ENCODE measurements at places on chromosomes 12 and 14.
A peak's percentile ranks its signal among the peaks of the same experiment; 100 is the strongest.

- peak; percentile 83 for DNase-seq
These were observed at the start of gene HOXC13 for GRCh38 chr12:53938326-53939140. TSS of gene HOXC13 (plus strand) at chr12:53938831. CDS start at chr12:53938907, 76 bp downstream.

DNA sequence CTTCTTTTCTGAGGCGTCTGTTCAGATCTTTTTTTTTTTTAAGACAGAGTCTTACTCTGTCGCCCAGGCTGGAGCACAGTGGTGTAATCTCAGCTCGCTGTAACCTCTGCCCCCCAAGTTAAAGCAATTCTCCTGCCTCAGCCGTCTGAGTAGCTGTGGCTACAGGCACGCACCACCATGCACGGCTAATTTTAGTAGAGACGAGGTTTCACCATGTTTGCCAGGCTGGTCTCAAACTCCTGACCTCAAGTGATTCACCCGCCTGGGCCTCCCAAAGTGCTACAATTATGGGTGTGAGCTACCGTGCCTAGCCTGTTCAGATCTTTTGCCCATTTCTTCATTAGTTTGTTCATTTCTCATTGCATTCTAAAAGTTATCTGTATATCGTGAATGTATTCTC, 55.1 kb upstream of the DBX2 start:
- no peak for DNase-seq

DNA sequence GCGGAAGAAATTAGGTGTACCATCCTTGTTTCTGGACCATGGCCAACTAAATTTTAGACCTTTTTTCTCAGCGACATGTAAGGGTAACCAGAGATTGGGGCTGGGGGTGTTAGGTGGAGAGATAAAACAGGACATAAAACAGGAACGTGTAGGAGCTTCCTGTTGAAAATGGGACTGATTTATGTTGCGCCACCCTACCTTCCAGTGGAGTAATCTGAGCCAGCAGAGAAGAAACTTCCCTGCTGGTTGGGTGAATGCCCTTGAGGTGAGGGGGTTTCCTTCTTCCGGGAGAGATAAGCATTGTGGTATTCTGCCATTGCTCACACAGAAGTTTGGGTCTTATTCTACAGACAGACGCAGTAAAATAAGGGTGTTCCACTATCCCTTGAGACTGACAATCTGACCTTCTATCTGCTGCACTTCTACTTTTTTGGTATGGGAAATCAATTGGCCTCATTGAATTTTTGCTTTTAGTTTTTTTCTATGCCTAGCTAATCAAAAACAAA, 417.6 kb downstream of the PCNX1 start:
- peak; percentile 43 for DNase-seq

- peak; percentile 7 for DNase-seq
These were observed 393.3 kb upstream of the RPL10L start for GRCh38 chr14:47044841-47045240.

DNA sequence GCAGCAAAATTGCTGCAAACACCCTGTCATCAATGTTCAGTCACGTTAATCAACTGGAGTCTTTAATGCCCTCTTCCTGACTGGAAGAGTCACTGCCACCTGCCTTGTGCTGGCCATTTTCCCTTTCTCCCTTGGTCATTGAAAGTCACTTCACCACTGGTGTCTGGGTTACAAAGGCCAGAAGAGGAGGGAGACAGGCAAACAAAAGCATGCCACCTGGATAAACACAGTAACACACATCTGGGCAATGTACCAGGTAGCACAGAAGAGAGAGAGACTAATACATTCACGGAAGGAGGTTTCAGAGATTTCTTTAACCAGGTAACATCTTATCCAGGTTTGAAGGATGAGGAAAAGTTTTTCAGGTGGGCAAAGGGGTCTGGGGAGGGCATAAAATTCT, 32.7 kb downstream of the GPHB5 start:
- DNase-seq, result no peak

DNA sequence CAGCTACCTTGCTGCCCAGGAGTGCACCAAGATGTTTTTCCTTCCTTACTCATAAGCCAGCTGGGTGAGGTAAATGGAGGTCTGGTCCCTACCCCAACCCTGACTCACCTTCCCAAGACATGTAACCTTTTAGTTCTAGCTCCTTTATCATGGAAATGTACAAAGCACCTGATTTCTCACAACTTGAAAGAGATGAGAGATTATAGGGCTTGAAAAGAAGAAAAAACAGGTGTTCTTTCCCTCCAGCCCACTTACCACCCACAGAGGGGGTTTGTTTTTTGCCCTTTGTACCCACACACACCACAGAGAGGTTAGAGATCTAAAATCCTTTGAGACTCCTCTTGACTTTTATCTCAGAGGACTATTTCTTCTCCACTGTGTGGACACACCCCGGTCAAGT, 21.1 kb downstream of the PLXNC1 start:
- no peak for DNase-seq

DNA sequence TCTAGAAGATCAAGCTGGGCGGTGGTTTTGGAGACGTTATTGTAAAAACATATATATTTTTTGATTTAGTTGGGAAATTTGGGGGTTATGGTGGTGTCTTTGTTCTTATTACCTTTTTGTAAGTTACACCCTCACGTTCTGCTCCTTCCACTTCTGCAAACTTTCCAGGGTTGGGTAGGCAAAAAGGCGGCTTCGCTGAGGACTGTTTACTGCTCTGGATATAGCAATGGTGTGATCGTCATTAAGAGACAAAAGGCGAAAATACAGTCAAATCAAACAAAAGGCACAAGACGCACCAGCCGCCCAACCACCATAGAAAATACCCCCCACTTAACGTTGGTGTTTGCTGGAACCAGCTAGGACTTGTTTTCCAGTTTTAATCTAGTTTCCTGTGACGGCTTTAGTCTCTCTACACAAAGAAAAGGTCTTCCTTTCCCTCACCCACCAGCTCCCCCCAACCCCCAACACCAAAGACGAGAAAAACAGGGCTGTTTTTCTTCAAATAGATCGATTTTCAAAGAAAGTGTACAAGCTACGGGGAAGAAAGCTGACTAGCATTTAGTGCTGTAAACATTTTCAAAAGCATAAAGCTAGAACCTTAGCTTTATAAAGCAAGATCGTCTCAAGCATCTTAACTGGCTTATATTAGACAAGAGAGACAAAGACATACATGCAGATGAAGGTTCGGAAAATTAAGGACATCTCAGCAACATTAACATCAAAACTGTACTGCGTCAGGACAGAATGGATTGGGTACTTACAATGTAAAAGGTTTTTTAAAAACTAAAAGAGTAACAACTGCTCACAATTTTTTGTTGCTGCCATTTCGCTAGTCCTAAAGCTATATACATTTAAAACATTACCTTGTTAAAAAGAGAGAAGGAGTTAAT, 2.0 kb upstream of the SETD1B start:
- no peak for DNase-seq

DNA sequence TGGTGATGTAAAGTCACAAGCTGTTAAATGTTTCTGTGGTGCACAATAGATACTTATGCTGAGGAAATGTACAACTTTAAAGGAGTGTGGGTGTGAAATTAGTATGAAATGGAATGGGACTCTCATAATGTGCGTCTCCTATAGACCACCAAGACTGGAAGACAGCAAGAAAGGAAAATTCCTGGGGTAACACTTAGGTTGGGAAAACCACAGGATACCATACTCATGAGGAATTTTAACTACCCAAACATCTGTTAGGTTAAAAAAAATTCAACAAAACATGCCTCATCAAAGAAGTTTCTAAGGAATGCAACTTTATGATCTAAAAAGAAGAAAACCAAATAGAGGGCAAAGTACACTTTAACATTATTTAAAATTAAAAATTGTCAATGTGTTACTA, 113.7 kb upstream of the MYF6 start:
- no peak for DNase-seq

DNA sequence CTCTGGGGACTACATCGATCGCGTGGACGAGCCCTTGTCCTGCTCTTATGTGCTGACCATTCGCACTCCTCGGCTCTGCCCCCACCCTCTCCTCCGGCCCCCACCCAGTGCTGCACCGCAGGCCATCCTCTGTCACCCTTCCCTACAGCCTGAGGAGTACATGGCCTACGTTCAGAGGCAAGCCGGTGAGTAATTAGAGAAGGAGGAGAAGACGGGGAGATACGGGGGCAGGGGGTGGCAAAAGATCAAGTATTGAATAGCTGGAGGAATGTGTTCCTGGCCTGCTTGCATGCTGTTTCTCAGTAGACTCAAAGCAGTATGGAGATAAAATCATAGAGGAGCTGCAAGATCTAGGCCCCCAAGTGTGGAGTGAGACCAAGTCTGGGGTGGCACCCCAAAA, 21.9 kb downstream of the OS9 start:
- no peak for DNase-seq

GRCh38 chr14:101876555-101876938, 87.8 kb upstream of the DYNC1H1 start:
- DNase-seq, result no peak

- no peak for DNase-seq
These were observed 9.8 kb upstream of the GNG2 start for GRCh38 chr14:51850651-51851050.

DNA sequence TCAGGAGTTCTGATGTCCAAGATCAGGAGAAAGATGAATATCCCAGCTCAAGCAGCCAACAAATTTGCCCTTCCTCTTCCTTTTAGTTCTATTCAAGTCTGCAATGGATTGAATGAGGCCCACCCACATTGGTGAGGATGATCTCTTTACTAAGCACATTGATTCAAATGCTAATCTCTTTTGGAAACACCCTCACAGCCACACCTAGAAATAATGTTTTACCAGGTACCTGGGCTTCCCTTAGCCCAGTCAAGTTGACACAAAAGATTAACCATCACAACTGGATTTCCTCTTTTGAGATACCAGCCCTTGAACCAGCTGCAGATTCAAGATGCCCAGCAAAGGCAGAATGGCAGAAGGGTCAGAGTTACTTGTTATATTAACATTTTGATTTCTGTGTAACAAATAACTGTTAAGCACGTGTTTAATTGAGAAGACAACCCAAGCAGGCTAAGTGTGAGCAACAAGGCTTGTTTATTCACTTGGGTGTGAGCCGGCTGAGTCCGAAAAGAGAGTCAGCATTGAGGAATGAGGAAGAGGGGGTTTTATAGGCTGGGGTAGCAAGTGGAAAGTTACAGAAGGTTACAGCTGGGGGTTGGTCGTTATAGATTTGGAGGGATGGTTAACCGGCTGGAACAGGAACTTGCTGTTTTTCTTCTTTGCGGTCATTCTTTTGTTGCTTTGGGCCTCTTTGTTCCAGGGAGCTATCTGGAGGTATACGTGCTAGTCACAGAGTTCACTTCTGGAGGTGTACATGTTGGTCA, 180.3 kb downstream of the EMP1 start:
- no peak for DNase-seq
